Activated CD4-positive, alpha-beta T cell treated with anti-CD3 and anti-CD28 coated beads, Interleukin-2, Interleukin-6, amounts not matched to agents 100 ng/mL and 50 ng/mL, durations not matched to agents 16 hours and 8 hours (primary cell): ENCODE measurements at places on chromosomes 16 and 17.
A peak's percentile ranks its signal among the peaks of the same experiment; 100 is the strongest.

DNA sequence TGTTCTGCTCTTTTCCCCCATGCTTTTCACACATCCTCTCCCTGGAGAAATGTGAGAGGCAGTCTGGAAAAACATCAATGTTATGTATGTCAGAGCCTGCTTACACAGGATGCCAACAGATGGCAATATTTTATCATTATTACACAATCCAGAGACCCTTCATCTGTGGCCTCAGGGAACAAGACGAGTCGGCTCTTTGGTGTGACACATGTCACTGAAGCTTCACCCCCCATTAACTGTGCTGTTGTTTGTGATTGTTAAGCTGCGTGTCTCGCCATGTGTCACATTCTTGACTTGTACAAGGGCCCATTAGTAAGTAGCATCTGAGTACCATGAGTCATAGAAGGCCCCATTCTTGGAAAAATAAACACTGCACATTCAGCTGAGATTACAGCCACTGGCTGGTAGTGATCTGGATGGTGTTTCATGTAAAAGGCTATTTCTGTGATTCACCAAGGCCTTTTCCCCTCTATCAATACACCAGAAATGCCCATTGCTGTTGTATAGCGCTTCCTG is 682.1 kb upstream of the SOX9 start:
- no peak for DNase-seq

- peak; percentile 92 for DNase-seq
Observed at GRCh38 chr16:56576585-56577299, 11.9 kb downstream of the MT4 start.

- no peak for DNase-seq
Observed at GRCh38 chr17:1037238-1037879, 40.4 kb downstream of the TIMM22 start.

DNA sequence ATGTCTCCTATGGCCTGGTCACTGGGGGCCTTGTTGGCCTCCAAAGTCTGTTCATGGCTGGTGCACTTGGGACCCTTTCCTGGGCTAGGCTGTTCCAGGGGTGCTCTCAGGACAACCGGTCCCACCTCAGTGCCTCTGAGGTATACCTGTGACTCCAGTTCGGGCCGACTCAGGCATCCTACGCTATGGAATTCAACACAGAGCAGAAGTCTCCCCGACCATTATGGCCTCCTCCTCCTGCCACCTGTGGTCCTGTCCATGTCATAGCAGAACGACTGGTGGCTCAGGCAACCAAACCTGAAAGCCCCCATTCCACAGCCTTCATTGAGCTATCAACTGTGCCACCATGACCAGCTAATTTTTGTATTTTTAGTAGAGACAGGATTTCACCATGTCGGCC is 8.5 kb upstream of the PSMD7 start:
- DNase-seq = no peak

DNA sequence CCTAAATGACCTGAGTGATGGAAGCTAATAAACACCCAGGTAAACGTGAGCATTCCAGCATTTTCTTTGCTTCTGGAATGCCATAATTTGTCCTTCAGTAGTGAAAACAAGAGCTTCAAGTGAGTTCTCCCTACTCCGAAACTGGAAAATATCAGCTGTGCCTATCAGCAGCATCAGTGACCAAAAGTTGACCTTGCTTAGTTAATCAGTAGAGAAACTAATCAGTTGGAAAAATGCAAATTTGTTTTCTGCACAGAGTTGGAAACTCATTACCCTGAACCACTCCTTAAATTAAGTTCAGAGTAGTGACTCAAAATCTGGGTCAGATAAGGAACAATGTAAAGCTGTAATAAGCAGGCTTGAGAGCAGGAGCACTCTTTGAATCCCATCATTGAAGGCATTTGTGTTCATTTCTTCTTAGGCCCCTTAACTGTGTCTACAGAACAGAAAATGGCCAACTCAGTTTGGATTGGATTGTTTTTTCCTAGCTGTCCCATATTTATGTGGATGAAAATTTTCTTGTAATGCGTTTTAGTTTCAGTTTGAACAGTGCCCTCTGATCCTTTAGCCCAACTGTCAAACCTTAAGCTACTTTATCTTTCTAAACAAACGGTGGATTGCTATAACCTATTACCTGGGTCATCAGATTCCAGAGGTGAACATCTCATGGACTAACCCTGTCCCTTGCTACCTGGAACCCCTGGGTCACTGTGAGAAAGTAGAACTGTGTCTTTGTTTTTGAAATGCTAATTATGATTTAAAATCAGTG is 290.4 kb downstream of the TOX3 start:
- no peak for DNase-seq

DNA sequence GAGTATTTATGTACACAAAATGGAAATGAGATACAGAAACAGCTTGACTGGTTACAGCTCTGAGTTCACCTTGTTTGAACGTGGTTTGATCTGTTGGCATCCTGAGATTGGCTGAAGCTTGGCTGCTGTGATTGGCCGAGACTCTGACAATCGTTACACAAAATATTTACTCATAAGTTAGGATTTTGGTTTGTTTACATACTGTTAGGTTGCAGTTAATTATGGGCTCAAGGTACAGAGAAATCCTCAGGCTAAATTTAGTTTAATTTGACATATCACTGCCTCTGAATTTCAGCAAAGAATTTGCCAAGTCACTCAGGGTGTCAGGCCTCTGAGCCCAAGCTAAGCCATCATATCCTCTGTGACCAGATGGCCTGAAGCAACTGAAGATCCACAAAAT is 227.3 kb downstream of the COPRS start:
- DNase-seq = no peak

DNA sequence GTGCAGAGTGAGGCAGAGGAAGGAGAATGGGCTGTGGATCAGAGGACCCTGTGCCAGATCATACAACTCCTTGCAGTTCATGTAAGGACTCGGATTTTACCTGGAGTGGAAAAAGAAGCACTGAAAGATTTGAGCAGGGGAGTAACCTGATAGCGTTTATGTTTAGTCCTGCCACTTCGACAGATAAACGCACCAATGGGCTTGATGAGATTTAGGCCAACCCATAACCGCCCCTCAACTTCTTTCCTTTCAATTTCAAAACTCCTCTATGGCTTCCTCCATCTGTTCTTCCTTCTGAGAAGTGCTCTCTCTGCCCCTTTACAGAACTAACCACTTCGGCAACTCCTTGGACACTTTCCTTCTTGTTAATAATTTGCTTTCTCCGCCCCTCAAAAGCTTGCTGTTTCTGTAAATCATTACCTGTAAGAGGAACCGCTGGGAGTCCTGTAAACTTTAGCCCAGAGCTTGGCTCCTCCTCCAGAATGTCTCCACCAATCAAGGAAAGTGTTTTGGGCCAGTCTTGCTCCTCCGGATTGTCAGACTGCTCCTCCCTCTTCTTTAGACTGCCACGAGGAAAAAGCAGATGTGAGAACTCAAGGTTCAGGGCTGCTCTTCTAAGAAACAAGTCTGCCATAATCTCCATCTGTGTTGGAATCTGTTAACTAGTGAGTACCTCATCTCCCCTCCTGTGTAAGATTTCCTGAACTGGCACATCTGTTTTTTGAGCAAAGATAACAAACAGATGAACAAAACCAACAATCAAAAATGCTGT is at the start of gene ACSM3:
TSS of gene ACSM3 (plus strand) at position 554 of the 772 bp plus-strand sequence. CDS start 6,021 bp downstream, outside the sequence.
- DNase-seq = peak; percentile 76

GRCh38 chr16:22815863-22816262 is 1.9 kb downstream of the HS3ST2 start:
- no peak for DNase-seq

GRCh38 chr17:28740406-28741357 is 3.1 kb upstream of the TRAF4 start:
- DNase-seq = no peak

GRCh38 chr17:63699638-63700527 is at the start of gene LIMD2:
Gene LIMD2 (minus strand): TSS chr17:63700125. CDS start chr17:63699298, 827 bp downstream.
- peak; percentile 83 for DNase-seq

DNA sequence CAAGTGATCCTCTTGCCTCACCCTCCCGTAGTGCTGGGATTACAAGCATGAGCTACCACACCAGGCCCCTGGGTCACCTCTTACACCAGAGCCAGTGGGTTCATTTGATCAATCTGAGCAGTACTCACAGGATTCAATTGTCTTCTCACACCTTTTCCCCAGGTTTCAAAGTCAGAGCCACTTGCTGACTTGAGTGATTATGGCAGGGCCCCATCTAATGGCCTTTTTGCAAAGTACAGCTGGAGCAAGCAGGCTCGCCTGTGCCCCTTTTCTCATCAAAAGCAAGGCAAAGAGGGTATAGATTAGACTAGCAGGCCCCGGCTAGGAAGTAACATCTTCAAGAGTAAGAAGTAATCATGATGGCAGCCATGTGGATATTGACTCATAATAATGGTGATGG is 114.8 kb upstream of the NOL11 start:
- DNase-seq = peak; percentile 41

- no peak for DNase-seq
Observed at GRCh38 chr17:61053469-61053868, 346.2 kb upstream of the TBX2 start.

- DNase-seq = peak; percentile 34
Observed at GRCh38 chr17:39462631-39463375, 1.5 kb downstream of the CDK12 start.

GRCh38 chr16:85283305-85284050 is 171.2 kb upstream of the CIBAR2 start:
- no peak for DNase-seq

DNA sequence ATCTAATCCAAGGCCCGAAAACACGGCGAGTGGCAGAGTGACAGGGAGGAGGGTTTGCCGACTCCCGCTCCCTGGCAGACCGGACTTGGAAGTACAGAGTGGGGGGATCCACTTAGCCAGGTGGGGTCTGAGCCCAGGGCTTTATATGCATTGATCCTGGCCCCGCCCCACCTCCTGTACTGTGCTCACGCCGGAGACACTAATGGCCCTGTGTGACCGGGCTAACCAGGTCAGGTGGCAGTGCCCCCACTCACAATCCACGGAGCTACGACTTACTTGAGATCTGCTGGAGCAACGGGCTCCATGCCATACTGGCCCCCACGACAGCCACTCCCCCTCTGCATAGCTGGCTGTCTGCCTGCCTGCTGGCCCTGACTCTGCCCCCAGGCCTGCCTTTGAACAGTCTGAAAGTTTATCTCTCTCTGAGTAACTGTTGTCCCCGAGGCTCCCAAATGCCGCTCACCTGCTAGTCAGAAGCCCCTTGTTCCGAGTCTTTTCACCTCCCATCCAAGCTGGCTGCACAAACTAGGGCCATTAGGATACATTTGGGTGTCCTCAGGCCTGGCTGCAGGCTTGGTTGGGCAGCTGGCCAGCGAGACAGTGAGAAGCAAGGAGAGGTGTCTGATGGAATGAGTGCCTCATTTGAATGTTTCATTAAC is 28.0 kb downstream of the CACNA1G start:
- DNase-seq = no peak

DNA sequence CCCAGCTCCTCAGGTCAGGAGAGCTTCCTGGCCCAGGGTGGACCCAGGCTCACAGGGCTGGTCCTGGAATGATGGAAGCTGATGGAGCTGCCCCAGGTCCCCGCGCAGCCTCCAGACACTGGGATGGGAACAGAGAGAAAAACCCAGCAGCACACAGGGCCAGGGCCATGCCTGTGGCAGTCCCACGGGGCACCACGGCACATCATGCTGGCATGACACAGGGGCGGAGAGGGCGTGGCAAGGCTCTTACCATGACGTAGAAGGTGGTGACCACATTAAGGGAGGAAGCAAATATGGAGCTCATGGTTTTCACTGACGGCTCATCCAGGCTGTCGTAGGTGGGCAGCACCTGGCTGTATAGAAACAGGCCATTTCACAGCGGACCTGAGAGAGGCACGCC is 18.3 kb downstream of the SLC38A10 start:
- no peak for DNase-seq

GRCh38 chr16:86846136-86846535 is 267.8 kb downstream of the FOXL1 start:
- no peak for DNase-seq
